Fibroblast of lung (primary cell): ENCODE measurements at places on chromosomes 2 and 18. TPM values are rescaled to one million over a fixed set of nuclear protein-coding genes. Genes with fewer than 3 reads are reported as not detected.
A peak's percentile ranks its signal among the peaks of the same experiment; 100 is the strongest.

GRCh38 chr2:200408428-200409316, 101.2 kb downstream of the KCTD18 start:
- no peaks in the 10 kb centered on the region for H3K27me3 ChIP-seq
- peak overlapping the region; percentile 88 for H3K27ac ChIP-seq
- DNase-seq = peak; percentile 97
- H3K36me3 ChIP-seq = no peaks in the 10 kb centered on the region
- no peak overlapping the region for H3K4me3 ChIP-seq
- peaks cover 36% of the 10 kb centered on the region for H3K4me1 ChIP-seq

DNA sequence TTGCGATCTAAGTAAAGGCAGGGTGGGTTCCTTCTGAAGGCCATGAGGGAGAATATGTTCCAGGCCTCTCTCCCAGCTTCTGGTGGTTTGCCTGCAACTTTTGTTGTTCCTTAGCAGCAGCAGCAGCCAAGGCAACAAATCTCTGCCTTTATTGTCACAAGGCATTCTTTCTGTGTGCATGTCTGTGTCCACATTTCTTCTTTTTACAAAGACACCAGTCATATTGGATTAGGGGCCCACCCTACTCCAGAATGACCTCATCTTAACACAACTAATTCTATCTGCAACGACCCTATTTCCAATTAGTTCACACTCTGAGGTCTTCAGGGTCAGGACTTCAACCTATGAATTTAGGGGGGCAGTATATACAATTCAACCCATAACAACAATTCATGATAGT, 587.5 kb downstream of the XIRP2 start:
- H3K27me3 ChIP-seq = no peaks in the 10 kb centered on the region
- no peak overlapping the region for H3K27ac ChIP-seq
- H3K36me3 ChIP-seq = no peaks in the 10 kb centered on the region
- H3K4me3 ChIP-seq = no peak overlapping the region
- no peak for DNase-seq

DNA sequence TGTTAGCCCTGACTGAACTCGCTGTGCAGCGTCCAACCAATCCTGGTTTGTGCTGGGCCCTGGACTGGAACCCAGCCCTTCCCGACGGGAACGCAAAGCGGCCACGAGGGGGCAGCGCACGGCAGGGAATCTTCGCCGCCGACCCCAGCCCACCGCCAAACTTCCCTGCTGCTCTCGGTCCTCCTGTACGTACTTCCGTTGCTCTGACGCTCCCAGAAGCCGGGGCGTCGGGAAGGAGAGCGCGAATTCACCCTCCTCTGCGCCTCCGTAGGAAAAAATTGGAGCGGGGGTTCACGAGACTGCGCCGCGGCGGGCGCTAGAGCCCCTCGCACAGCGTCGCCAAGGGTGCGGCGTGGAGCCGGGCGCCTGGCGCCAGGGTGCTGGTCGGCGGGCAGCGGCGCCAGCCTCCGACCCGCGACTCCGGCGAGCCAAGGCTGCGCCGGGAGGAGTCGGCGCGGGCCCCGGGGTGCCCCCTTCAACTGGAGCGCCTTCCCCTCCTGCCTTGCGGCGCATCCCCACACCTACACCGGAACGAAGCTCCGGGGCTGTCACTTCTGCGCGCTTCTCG, 873 bp upstream of the SH3RF3 start:
- peaks cover 2% of the 10 kb centered on the region for H3K27me3 ChIP-seq
- H3K36me3 ChIP-seq = no peaks in the 10 kb centered on the region
- peak overlapping the region; percentile 78 for H3K27ac ChIP-seq
- H3K4me1 ChIP-seq = peaks cover 14% of the 10 kb centered on the region

ABCB11 gene
- not detected in 2 replicates for total RNA-seq

TFCP2L1 gene
- not detected in 2 replicates for total RNA-seq

SNTG2 gene
- not detected in 2 replicates for total RNA-seq
